ENCODE measurements at places on chromosomes 5 and 9.

DNA sequence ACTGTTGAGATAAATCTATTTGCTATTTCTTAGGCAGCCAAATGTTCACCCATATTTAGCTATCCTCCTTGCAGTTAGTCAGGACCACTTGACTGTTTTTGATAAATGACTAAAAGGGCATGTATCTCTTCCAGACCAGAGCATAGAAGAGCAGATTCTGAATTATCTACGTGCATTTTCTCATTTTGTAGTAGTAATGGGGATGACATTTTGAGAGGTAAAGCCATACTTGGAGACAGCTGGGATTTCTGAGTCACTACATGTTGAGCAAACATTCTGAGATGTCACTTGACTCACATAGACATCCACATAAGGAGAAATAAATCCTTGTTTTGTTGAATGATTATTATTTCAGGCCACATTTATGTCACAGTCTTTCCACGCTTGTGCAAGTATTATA is 297.6 kb downstream of the CDH10 start:
- DNase-seq, result no peak

- no peak for DNase-seq
Measured at GRCh38 chr5:170445936-170446335, 56.8 kb upstream of the KCNMB1 start.

DNA sequence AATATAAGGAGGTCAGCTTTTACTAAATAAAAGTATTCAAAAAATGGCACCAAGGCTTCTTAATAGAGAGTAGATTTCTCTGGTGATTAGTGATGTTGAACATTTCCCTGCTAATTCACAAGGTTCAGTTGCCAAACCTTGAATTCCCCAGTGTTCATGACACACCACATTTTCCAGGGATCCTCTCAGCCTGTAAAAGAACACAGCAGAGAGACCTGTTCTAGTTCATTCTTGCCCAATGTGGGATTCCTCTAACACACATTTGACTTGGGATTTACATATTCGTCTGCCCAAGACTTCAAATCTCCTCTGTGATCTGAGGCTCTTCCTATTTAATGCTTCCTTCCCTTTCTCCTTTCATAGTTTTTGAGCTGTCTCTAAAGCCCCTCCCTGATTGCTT is 273.2 kb upstream of the CDH9 start:
- DNase-seq, result no peak

- peak; percentile 47 for DNase-seq
Measured at GRCh38 chr9:76876098-76876497, 29.8 kb downstream of the PRUNE2 start.

DNA sequence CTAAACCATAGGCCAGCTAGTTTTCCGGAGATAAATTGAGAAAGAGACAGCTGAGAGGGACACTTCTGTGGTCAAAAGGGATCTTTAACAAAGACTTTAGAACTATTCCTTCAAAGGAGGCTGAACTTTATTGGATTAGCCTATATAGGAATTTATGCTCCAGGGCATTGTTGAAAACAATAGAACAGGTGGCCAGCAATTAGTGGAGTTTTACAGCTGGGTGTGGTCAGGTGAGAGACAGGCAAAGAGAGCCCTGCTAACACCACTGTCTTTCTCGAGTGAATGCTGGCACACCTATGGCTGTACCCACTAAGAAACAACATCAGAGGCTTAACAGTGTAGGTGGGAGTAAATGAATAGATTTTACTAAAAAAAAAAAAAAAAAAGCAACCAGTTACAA is 16.7 kb upstream of the TLR4 start:
- DNase-seq, result no peak

DNA sequence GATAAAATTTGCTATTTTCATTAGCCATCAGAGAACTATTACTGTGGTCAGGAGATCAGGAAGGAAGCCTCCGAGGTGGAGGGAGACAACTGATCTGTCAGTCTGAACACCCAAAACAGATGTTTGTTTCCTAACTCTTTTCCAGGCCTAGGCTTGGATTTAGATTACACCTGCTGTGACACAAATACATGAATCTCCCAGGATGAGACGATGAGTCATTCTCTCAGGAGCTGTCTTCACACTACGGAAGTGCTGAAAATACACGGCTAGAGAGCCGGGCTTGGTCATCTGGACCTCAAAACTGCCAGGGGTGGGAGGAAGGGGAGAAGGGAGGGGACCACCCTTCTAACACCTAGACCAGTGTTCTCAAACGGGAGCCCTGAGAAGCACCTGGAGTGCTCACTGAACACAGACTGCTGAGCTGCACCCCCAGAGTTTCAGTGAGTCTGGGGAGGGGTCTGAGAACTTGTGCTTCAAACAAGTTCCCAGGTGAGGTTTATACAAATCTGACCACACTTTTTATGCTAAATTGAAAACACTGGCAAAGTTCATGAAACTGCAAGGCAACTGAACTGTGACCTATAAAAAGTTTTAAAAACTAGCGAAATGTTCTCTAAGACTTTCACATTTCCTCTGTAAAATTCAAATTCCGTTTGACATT is 80.3 kb upstream of the EQTN start:
- DNase-seq, result no peak

- no peak for DNase-seq
Measured at GRCh38 chr5:174319551-174319950, 274.0 kb downstream of the NSG2 start.

GRCh38 chr5:91311697-91312501 is 71.2 kb downstream of the ARRDC3 start:
- peak; percentile 90 for DNase-seq

DNA sequence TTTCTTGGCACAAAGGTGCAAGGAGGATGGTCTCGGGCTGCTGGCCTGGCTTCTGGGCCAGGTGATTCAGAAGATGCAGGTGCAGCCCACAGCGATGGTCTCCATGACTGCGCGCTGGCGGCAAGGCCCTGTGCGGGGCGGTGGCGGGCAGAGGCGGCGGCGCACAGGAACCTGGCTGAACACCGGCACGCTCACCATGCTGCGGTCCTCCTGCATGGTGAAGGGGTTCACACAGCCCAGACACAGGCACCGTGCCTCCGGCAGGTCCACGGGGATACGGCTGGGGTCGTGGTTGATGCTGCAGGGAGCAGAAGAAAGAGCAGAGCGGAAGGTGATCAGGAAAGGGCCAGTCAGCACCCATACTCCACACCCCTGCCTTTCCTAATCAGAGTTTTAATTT is 4.8 kb downstream of the IL17B start:
- DNase-seq, result no peak

All from GM03348 (cell line).